ENCODE measurements at places on chromosomes 4 and X.

- DNase-seq, result no peak
Measured at GRCh38 chr4:137523329-137523728, 9.0 kb downstream of the PCDH18 start.

- no peak for DNase-seq
Measured at GRCh38 chrX:11751261-11751660, 6.8 kb upstream of the MSL3 start.

DNA sequence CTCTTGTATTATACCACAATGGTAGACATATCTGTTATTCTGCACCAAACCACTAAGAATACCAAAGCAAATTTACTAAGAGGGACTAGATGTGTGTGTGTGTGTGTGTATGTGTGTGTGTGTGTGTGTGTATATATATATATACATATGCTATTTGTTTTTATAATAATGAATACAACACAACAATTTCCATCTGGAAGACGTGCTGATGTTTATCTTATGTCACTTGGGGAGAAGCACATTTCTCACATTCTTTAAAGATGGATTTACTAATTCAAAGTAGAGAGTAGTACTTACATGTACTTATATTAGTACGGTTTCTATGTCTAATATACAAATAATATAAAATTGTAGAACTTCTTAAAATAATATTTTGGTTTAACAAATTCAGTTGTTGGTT is 52.0 kb downstream of the EDNRA start:
- no peak for DNase-seq

DNA sequence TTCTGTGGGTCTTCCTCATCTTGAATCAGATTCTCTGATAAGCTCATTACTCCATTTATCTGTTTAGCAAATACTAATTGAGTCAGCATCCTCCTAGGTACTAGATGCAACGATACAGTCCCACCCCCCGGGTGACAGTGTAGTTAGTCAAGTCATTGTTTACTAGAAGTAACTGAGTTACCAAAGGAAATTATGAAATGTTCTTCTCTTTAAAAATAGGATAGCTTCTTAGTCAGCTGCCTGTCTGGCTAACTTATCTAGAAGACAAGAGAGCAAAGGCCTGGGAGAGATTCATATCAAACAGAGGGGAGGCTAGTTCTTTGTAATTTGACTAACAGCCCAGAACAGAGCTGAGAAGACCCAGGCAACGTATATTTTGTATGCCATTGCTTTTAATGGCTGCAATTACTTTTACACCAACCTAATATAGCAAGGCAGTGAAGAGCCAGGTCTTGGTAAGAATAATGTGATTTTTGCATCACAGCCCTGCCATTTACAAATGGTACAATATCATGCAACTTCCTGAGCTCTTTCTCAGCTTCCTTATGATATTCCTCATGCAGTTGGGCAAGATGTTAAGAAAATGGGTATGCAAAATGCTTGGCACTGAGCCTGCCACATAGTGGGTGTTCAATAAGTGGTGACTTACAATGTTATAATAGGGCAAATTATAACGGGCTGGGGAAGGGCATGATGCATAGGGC is 149.9 kb downstream of the CHIC2 start:
- DNase-seq, result peak; percentile 31

DNA sequence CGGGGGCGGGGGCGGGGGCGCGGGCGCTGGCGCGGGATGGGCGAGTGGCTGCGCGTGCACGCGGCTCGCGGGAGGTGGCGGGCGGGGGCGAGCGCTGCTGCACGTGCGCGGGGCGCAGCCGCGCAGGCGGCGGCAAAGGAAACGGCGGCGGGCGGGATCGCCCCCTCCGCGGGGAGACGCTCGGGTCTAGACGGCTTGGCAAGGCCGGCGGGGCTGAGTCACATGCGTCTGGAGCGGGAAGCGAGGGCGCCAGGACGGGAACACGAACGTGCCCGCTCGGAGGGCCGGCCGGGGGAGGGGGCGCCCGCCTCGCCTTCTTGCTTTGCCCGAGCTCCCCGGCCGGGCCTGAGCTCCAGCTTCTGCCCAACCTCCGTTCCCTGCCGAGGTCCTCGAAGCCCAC is 4.3 kb upstream of the HAUS7 start:
- DNase-seq, result peak; percentile 4

DNA sequence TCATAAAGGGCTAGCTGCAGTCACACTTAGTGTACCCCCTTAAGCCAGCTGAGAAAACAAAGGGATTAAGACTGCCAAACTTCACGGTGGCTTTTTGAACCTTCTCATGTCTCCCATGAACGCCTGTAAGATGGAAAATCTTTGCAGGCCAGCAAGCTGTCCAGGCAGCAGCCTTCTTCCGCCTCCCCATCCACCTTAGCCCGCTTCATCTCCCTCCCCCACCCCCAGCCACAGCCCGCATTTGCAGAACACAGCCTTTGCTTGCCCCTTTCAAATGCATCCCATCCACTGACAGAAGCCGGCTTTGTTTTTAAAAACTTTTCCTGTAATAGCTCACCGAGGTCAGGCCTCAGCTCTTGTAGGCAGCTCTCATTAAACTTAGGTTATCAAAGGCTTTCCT is 113.8 kb upstream of the FAM9B start:
- DNase-seq, result no peak

- DNase-seq, result no peak
Measured at GRCh38 chr4:3475713-3476260, 12.7 kb downstream of the DOK7 start.

DNA sequence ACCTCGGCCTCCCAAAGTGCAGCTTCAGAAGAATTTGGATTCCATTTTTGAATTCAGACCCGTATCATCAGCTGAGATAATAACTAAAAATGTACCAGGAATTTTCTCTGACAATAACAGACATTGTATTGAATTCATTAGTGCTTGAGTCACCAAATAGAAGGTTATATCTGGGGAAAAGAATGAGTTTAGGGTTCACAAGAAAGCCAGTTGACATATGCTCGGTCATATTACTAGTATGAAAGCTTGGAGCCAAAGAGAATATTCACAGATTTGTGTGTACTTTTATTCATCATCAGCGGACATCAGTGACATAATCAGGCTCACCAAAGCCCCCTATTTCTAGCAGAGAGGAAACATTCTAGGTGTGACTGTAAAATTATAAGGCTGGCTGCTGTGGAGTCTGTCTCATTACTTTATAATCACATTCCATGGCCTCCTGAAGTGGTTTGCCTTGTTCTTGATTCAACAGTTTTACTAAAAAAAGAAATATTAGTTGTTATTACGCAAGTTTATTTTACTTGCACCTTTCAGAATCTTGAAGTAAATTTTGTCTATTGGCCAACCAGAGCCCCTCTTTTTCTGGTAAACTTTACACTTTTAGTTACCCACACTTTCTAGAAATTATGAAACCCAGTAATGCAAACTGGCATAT is 14.6 kb upstream of the DCTD start:
- DNase-seq, result no peak

GRCh38 chr4:69549651-69550050 is 53.9 kb upstream of the UGT2B4 start:
- no peak for DNase-seq

- no peak for DNase-seq
Measured at GRCh38 chr4:86054286-86055032, 305.4 kb downstream of the MAPK10 start.

- DNase-seq, result no peak
Measured at GRCh38 chr4:78753091-78753490, 23.1 kb upstream of the BMP2K start.

DNA sequence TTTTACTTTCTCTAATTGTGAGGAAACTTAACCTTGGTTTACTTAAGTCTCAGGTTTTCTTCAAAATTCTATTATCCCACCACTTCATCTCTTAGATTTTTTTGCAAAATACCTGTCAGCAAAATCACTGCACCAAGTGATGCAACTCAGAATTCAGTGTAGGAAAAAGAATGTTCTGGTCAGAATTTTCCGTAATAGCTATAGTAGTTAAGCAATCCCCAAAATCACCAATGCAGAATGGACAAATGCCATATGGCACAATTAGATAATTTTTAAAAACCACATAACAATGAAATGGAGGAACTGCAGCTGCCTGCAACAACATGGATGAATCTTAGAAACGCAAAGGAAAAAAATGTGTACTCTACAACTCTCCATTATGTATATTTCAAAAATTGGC is 373.1 kb downstream of the NAF1 start:
- no peak for DNase-seq

DNA sequence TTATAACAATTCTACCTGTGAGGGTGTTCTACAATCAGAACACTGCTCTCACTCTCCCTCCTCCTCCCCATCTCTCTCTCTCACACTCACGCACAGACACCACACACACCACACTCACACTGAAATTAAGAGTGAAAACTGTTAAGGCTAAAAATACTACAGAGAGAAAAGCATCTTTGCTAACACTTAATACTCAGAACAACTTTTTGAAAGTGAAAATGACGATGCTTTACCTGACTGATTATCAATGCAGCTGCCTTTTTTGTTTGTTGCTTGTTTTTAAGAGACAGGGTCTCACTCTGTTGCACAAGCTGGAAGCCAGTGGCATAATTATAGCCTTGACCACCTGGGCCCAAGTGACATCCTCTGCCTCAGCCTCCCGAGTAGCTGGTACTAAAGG is 222.4 kb downstream of the APBB2 start:
- no peak for DNase-seq

GRCh38 chr4:41154814-41155177 is 59.5 kb downstream of the APBB2 start:
- DNase-seq, result no peak

- no peak for DNase-seq
Measured at GRCh38 chr4:89301902-89302301, 5.7 kb downstream of the GPRIN3 start.

GRCh38 chr4:212438-213188 is 88.3 kb downstream of the ZNF718 start:
- DNase-seq, result no peak

- DNase-seq, result no peak
Measured at GRCh38 chrX:50067435-50068284, 133.1 kb downstream of the AKAP4 start.

DNA sequence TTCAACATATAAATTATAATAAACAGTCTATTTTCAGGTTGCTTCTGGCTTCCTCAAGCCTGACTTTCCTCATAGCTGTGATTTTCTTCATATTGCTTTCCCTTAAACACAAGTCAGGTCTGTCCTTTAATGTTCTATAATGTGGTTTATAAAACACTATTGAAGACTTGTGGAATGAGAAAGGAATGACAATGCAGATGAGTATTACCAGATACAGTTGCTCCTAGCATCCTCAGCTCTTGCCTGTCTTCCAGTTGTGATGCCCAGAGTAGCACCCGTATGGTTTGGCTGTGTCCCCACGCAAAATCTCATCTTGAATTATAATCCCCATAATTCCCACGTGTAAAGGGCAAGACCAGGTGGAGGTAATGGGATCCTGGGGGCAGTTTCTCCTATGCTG is 265.7 kb upstream of the BOD1L1 start:
- no peak for DNase-seq

DNA sequence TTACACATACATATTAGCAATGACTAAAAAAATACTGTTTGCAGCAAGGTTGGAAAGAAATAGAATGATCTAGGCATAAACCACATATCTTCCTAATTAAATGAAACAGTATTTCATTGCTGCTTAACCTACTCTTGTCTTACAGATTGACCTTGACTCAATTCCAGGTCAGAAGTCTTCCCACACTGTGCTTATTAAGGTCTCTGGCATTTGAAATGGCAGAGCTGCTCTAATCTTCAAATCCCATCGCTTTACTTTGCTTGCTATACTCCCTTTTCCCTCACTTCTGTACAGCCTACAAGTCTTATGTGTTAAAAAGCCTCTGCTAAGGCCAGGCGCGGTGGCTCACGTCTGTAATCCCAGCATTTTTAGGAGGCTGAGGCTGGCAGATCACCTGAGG is 424.5 kb downstream of the RPA4 start:
- no peak for DNase-seq

- DNase-seq, result no peak
Measured at GRCh38 chr4:17368408-17368807, 143.5 kb downstream of the QDPR start.

DNA sequence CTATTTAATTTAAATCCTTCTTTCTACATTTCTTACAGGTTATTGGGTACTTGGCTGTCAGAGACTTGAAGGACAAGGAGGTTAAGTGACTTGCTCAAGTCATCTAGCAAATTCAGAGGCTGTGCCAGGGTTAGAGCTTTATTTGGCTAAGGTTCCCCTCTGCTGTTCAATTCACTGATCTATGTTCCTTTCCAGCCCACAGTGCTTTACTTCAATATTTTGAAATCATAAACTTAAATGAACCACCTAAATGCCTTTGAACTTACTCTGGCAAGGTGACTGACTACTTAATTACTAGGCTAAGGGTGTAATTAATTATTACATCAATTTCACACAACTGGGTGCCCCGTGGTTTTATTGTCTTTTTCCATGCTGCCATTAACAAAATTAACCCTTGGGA is 288.7 kb downstream of the CAMK2D start:
- no peak for DNase-seq

DNA sequence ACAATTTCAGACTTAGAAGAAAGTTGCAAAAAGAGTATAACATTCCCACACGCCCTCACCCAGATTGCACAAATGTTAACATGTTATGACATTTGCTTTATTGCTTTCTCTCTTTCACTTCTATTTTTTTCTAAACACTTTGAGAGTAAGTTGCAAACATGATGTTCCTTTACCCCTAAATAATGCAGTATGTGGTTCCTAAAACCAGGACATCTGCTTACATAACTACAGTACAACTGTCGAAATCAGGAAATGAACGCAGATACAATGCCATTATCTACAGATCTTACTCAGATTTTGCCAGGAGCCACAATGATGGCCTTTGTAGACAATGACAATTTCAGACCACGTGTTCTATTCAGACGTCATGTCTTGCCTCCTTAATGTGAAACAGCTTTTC is 22.4 kb downstream of the SH3TC1 start:
- DNase-seq, result no peak

GRCh38 chr4:7708981-7709380 is 230.7 kb downstream of the AFAP1 start:
- DNase-seq, result no peak

DNA sequence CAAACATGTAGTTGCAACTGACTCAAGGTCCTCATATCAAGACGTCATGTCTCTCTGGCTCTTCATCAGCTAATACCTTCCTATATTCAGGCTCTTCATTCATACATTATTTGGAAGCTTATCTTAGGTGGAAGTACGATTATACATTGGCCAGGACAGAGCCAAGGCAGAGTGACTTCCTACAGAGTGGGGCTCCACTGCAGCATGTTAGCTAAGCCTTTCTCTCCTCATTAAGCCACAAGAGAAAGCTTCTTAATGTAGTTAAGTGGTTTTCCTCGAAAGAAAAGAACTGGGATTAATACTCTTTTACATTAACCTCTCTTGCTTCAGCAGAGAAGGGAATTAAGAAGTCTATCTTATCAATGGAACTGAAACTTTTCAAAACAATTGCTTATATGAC is 15.0 kb downstream of the C4orf33 start:
- no peak for DNase-seq

DNA sequence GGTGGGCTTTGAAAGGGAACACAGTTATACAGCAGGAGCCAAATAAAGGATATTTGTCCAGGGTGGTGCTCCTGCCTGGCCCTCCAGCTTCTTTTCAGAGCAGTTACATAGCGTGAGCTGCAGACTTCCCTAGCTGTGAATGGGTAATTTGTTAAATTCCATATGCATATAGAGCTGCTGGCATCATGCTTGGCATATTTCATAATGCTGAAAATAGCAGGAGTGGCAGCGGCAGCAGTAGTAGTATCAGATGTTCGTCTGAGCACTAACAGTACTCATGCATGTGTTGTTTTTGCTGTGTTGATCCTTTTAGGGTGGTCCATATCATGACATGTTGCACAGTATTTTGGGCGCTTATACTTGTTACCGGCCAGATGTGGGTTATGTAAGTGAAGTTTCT is 33.6 kb upstream of the TADA2B start:
- DNase-seq, result no peak

GRCh38 chr4:14237911-14238310 is 610.4 kb upstream of the BOD1L1 start:
- no peak for DNase-seq
